EL (cell line): ENCODE measurements at places on chromosomes 13 and 19.
A peak's percentile ranks its signal among the peaks of the same experiment; 100 is the strongest.

DNA sequence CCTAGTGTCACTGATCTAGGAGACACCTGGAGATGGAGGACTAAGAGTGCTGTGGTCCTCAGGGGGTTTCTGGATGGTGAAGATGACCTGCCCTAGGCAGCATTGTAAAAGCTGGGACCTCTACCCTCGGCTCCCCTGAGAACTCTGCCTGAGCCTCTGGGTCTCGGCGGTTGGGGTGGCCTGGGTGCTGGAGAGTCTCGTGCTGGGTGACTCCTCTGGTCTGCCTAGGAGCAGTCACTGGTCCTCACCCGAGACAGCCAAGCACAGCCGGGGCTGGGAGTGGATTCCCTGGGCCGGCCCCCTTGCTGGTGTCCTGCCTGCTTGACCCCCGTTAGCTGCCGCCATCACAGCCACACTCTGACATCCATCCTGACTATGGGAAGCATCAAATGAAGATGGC lies 6.7 kb downstream of the KCTD15 start:
- no peak for DNase-seq

- DNase-seq = peak; percentile 48
These were observed at the start of gene SLITRK6 for GRCh38 chr13:85799097-85799582. SLITRK6 (minus strand) TSS chr13:85799419; CDS start chr13:85796508, 2,911 bp downstream.

GRCh38 chr13:33069365-33069764 lies 53.1 kb downstream of the KL start:
- DNase-seq = no peak

- DNase-seq = no peak
These were observed 3.1 kb upstream of the PNMA8C start for GRCh38 chr19:46431824-46432223.

DNA sequence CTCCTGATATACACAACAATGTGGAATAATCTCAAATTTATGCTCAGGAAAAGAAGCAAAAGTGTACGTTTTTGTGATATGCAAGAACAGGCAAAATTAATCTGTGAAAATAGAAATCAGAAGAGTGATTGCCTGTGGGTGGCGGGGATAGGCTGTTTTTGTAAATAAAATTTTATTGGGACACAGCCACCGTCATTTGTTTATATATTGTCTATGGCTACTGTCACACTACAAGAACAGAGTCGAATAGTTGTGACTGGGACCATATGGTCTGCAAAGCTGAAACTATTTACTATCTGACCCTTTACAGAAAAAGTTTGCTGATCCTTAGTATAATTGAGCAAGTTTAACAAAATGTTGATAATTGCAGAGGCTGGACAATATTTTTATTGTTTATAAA lies 269.5 kb upstream of the HTR2A start:
- no peak for DNase-seq

- no peak for DNase-seq
These were observed 46.6 kb upstream of the C19orf12 start for GRCh38 chr19:29761575-29762232.

GRCh38 chr13:23871616-23872220 lies 17.5 kb downstream of the MIPEP start:
- DNase-seq = peak; percentile 32

DNA sequence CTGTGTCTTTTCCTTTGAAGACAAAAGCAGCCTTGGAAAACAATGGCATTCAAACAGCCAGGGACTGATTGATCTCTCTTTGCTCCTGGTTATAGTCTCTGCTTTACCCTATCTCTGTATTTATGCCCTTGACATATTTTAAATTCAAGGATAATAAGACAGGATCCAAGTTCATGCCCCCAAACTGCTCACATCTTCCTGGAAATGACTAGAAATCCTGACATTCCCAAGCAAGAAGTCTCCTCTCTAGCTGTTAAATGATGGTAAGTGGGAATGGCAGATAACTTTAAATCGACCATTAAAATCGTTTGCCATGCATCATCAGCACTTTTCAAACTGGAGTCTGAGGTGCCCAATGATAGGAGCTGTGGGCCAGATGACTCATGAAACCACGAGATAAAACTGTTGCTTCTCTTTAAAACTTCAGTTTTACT lies 435.6 kb downstream of the FOXO1 start:
- DNase-seq = peak; percentile 6

DNA sequence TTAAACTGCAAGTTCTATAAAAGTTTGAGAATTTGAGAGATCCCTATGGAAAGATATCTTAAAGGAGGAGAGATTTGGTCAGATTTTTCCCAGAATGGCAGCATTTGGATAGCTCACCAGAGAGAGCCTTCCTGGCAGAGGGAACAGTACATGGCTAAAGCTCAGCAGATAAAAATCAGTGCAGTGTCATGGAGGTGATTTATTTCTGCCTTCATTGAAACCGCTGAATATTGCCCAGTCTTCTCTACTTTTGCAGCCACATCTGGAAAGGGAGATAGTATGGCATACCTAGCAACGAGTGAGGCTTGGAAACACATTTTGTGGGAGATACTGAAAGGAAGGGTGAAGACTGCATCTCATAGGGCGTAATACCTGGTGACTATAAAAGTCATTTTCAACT lies 155.2 kb downstream of the RFC3 start:
- DNase-seq = no peak

GRCh38 chr19:9323557-9323918 lies 441 bp upstream of the ZNF559 start:
- peak; percentile 82 for DNase-seq

GRCh38 chr19:38252385-38252784 lies 3.8 kb downstream of the PPP1R14A start:
- DNase-seq = no peak

DNA sequence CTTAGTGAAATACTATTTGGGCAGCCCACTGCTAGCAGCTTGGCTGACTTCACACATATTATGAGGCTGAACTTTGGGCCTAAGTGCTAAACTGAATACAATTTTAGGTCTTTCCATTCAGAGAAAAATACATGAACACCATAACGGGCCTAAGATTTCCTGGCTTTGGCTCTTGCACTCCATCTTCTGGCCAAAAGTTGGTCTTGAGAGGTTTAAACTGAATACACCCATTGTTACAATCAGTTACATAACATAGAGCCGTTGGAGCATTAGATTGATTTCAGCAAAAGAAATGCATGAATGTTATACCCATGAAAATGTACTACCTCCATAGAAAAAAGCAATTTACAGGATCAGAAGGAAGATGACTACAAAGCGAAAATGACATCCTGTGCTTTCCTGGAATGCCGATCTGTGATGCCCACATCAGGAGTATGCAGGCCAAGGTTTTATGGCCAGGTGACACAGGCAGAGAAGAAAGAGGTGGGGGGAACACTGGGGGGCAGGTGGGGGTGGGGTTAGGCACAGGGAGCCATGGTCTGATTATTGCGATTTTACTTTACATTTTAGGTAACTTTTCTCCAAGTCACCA lies 11.1 kb upstream of the SHISA2 start:
- DNase-seq = peak; percentile 43

DNA sequence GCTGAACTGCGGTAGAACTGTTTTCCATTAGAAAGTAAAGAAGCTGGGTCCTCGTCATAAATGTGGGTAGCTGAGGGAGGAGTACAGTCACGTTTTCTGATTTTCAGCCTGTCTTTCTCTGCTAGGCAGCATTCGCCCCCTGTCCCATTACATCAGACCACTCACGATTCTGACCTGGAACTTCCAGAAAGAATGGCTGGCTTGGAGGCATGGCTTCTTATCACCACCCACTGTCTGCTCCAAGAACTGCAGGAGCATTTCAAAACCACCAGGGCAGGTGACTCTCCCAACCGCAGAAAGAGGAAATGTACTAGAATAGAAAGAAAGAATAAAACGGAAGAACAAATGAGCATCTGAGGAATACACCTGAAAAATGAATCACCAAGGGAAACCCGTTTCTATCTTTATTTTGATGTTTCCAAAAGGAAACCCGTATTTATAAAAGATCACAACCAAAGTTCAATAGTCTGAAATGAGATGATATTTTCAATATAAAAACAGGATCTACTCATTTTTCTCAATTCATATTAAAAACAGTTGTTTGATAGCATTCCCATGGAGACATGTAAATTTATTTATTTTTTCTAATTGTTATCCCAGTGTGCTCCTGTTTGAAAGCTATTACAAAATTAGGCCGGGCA lies 22.1 kb upstream of the POMP start:
- peak; percentile 88 for DNase-seq

- peak; percentile 6 for DNase-seq
These were observed at the start of gene PCDH9 for GRCh38 chr13:67229481-67230403. PCDH9 (minus strand) TSS chr13:67230336; CDS start chr13:67228440, 1,896 bp downstream.

- DNase-seq = peak; percentile 19
These were observed 1.1 kb upstream of the LSR start for GRCh38 chr19:35247526-35248309.

DNA sequence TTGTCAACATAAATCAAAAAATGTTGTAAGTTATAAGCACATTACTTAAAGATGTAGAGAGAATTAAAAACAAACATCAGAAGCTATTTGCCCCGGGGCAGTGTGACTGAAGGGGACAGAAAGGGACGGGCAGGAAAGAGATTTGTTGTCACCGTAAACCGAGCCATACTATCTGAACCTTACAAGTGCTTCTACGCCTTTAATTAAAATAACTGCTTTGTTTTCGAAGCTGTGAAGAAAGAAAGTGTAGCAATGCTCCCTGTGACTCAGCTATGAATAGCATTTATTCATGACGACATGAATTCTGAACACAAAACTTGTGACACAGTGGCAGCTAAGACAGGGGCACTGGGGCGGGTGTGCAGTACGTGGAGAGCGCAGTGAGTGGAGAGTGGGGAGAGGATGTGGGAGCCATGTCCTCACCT lies 30.0 kb downstream of the ZNF787 start:
- DNase-seq = peak; percentile 23

DNA sequence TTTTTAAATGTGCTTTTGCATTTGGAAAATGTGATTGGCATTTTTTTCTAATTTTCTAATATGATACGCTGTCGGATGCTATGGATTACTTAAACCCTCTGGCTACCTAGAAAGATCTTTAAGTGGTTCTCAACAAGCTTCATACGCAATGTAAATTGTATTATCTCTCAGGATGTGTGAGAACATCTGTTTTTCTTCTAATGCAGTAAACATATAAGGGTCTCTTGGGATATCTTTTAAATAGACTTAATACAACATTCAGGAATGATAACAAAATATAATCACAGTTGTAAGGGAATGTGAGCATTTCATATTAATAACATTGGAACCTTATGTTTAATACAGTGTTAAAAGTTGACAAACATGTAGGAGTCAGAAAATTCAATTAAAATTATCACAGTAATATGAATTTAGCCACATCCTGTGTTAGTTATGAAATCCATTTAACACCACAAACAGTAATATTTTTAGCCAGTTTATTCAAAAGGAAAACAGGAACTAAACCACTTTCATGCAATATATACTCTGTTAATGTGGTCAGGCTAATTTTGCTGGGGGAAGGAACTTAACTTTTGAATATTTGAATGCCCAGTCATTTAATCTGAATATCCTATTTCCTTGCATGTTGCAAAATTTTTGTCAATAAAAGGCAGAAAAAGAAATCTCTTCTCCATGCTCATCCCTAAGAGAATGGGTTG lies 15.0 kb upstream of the ALOX5AP start:
- no peak for DNase-seq

- DNase-seq = peak; percentile 45
These were observed 232.6 kb upstream of the GPC6 start for GRCh38 chr13:92994056-92994455.

DNA sequence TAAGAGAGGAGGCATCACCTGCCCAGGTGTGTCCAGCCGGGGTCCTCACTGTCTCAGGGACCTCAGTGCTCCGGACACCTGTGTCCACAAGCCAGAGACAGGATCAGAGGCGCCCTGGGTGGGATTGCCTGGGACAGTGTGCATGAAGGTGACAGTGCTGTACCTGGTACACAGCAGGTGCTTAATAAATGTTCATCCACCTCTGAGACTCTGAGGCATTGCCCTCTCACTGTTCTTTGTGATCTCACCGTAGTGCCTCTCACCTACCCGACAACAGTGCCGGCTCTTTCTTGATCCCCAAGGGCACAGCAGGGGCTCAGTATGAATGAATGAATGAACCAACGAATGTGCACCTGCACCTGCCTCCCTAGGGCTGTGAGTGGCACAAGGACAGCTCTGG lies 9.2 kb downstream of the RDH13 start:
- DNase-seq = no peak

DNA sequence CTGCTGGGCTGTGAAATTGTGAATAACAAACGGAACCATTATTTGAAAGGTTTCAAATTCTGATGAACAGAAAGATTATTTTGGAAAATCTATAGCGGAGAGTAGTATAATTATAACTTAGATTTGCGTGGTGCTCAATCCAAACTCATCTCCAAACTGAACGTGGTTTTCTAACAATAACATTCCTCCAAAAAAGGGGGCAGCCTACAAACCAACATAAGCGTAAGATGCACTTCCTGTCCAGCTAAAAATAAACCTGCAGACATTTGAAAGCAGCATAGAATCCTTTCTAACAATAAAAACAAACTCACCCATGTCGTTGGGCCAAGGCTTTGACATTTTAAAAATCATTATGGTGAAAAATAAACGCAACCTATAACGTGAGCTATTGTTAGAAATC lies 178.4 kb downstream of the COL4A1 start:
- DNase-seq = no peak

GRCh38 chr13:87696458-87696857 lies 25.3 kb downstream of the SLITRK5 start:
- DNase-seq = no peak

- no peak for DNase-seq
These were observed 478.4 kb downstream of the FOXO1 start for GRCh38 chr13:40187841-40188591.

- peak; percentile 90 for DNase-seq
These were observed 104.4 kb upstream of the LSM14A start for GRCh38 chr19:34067861-34068271.

DNA sequence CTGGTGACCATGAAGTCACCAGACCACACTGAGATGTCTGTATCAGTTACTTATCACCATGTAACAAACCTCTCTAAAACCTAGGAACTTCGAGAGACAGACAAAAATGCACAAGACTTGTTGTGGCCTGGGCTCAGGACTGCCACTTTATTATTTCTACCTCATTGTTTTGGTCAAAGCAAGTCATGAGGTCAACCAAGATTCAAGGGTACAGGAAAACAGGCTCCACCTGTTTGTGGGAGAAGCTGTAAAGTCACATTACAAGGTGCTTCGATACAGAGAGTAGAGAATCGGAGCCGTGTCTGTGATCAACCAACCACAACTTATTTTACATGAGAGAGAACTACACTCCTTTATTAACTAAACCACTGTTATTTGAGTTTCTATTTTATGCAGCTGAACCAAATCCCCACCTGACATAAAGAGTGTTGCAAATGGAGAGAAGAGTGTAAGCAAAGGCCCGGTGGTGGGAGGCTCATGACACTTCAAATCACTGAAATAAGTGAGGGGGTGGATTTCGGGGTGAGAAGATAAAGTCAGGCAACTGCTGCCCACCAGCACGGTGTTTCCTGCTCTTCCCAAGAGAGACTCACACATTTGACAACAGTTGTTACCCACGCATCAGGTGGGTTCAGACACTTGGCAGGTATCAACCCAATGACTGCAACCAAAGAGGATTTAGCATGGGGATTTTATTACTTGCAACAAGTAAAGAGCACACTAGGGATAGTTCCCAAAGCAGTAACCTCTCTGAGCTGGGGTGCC lies 39.0 kb upstream of the IGSF23 start:
- no peak for DNase-seq
